ENCODE measurements at places on chromosomes 5 and 9. TPM values are rescaled to one million over a fixed set of nuclear protein-coding genes. Genes with fewer than 3 reads are reported as not detected.

Gene GGTA1
- not detected for total RNA-seq

Gene WDR38
- not detected for total RNA-seq

Gene PIGO
- total RNA-seq, result 23.5 TPM

Gene ACTBL2
- total RNA-seq, result not detected

Gene PRDM9
- not detected for total RNA-seq

Gene PCDHGA10
- 4.4 TPM for total RNA-seq

DNA sequence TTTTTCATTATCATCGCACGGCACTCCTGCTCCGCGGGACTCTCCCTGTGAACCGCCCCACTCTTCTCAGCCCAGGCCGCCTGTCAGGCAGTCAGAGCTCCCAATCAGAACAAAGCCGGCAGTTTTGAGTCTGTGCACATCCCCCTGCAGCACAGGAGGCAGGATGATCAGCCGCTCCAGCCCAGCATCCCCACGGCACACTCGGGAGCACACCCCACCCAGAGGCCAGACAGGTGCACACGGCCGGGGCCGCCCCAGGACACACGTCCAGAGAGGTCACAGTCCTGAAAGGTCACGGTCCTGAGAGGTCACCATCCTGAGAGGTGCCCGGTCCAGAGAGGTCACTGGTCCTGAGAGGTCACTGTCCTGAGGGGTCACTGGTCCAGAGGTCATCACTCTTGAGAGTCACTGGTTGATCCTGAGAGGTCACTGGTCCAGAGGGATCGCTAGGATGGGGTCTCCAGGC, 8.4 kb downstream of the TPPP start:
- H3K36me3 ChIP-seq, result no peaks in the 10 kb centered on the region
- no peaks in the 10 kb centered on the region for H3K27me3 ChIP-seq
- no peak for DNase-seq
- H3K4me3 ChIP-seq, result no peak overlapping the region
- H3K27ac ChIP-seq, result no peak overlapping the region

- no peaks in the 10 kb centered on the region for H3K4me1 ChIP-seq
- H3K27ac ChIP-seq, result no peak overlapping the region
- DNase-seq, result no peak
Measured at GRCh38 chr5:62167561-62168057, 138.4 kb upstream of the KIF2A start.

DNA sequence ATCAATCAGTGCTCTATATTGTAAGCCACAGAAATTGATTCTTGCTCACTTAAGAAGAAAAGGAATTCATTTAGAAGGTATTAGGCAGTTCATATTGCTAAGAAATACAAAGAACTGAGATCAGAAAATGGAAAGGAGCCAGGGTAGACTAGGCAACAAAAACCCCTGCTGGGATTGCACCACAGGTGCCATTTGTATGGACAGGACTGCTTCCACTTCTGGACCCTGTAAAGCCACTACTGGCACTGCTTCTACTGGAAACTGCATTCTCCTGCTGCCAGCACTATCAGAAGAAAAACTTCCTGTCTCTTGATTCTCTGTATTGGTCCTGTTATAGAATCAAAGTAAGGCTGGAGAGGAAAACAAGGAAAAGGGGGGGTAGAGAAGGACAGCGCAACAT, 45.9 kb downstream of the CERT1 start:
- peak; percentile 87 for DNase-seq
- no peaks in the 10 kb centered on the region for H3K27me3 ChIP-seq
- H3K4me3 ChIP-seq, result no peak overlapping the region
- H3K27ac ChIP-seq, result no peak overlapping the region
- H3K36me3 ChIP-seq, result no peaks in the 10 kb centered on the region
- H3K4me1 ChIP-seq, result peaks cover 8% of the 10 kb centered on the region

DNA sequence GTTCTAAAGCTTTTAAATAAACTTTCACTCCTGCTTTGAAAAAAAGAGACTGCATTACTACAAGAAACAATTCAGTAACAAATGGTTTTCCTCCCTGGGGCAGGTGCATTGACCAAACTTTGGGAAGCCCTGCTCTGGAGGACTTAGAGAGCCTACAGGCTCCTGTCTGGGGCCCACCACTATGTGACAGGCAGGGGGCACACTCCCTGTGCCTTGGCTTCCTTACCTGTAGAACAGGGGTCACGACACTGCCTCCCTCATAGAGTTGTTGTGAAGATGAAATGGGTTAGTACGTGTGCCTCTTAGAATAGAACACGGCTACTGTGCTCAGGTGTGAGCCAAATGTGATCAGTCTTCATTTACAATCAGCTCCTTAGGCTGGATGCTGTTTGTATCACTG, 130.1 kb downstream of the GPBP1 start:
- H3K27me3 ChIP-seq, result no peaks in the 10 kb centered on the region
- peaks cover 4% of the 10 kb centered on the region for H3K4me1 ChIP-seq
- H3K4me3 ChIP-seq, result no peak overlapping the region
- no peaks in the 10 kb centered on the region for H3K36me3 ChIP-seq
- no peak overlapping the region for H3K27ac ChIP-seq

DNA sequence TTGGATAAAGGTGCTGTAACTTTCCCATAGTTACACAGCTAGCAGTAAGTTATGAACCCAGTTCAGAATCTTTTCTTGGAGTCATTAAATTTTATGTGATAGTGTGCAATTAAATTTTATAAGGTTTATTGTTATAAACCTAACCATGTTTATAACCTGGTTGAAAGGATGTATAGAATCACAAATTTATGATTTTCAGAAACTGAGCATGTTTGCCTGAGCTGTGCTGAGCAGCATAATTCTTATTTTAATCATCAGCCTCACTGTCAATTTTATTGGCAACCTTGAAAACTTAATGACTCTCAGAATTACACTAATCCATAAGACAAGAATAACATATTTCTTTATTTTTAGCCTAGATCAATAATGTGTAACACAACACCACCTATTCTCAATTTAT, 46.9 kb downstream of the ADAMTS19 start:
- no peaks in the 10 kb centered on the region for H3K27me3 ChIP-seq
- no peak overlapping the region for H3K27ac ChIP-seq
- H3K36me3 ChIP-seq, result no peaks in the 10 kb centered on the region
- no peak overlapping the region for H3K4me3 ChIP-seq

DNA sequence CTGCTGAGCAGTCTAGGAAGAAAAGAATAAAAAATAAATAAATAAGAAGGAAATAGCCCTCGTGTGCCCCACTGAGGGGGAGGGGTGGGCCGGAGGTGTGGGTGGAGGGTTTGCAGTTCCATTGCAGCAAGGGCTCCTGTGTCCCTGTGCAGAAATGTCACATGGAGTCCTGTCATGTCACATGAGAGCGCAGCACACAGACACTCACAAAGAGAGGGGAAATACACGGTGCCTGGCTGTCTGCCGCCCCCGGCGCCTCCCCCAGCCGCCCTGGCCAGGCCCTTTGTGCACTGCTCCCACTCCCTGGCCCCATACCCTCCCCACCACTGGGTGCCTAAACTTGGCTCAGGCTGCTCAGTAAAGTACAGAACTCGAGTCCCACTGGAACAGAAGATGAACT, 55.6 kb upstream of the SPTLC1 start:
- H3K4me3 ChIP-seq, result no peak overlapping the region
- DNase-seq, result no peak
- H3K36me3 ChIP-seq, result no peaks in the 10 kb centered on the region

DNA sequence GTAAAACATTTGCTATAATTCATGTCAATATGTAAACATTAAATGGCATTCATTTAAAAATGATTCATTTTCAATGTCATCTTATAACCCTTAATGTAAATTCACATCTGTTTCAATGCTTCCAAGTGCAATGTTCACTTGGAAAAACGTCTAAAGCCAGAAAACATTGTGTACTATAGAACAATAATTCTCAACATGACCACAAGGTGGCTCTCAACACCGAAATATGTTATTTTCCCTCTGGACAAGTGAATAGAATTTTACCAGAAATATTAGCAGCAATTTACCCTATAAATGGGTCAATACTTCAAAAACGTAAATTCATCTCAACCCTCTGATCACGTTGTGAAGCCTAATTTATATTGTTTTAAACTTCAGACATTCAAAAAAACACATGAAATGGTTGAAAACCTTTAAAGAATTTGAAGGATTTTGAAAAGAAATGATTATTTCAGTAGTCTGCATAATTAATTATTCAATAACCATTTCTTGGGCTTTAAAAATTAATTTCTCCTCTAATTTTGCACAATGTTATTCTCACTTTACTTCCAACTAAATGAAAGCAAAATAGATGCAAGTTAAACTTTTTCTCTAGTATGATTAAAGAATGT, 11.0 kb downstream of the CDH10 start:
- H3K4me1 ChIP-seq, result no peaks in the 10 kb centered on the region
- DNase-seq, result peak; percentile 20
- no peak overlapping the region for H3K27ac ChIP-seq

DNA sequence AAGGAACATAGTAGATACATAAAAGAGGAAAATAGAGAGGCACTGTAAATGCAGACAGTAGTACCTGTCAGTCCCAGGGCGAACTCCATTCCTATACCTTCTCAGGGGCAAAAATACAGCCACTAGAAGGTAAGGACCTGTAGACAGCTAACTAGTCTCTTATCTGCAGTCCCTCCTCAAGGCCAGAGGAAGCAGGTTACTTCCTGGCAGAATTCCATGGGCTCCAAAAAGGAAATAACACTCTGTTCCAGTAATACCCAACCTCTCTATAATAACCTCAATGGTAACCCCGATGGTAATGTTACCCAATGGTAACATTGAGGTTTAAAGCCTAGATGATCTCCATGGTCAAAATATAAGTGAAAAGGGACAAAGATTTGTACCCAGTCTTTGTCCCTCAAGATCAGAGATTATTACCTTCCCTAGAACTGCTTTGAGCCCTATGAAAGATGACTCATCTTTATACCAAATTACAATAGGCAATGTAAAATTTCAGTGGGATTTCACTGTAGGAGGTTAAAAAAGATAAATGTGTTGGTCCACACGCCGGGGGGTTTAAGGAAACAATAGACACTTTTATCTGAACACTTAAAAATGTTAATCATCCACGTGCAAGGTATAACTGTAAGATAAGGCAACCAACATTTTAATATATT, 113.0 kb downstream of the DENND1A start:
- no peaks in the 10 kb centered on the region for H3K27me3 ChIP-seq
- peak overlapping the region; percentile 29 for H3K27ac ChIP-seq
- H3K36me3 ChIP-seq, result no peaks in the 10 kb centered on the region

GRCh38 chr9:19641046-19641445, 147.8 kb downstream of the SLC24A2 start:
- H3K36me3 ChIP-seq, result no peaks in the 10 kb centered on the region
- no peak for DNase-seq
- no peaks in the 10 kb centered on the region for H3K4me1 ChIP-seq
- H3K27me3 ChIP-seq, result no peaks in the 10 kb centered on the region

GRCh38 chr5:17203329-17204132, 13.9 kb upstream of the BASP1 start:
- H3K4me3 ChIP-seq, result no peak overlapping the region
- no peak overlapping the region for H3K27ac ChIP-seq
- peak; percentile 82 for DNase-seq
- H3K27me3 ChIP-seq, result peaks cover 5% of the 10 kb centered on the region

- peaks cover 55% of the 10 kb centered on the region for H3K4me1 ChIP-seq
- H3K27me3 ChIP-seq, result no peaks in the 10 kb centered on the region
- no peak for DNase-seq
- no peaks in the 10 kb centered on the region for H3K36me3 ChIP-seq
- H3K4me3 ChIP-seq, result no peak overlapping the region
Measured at GRCh38 chr5:68251804-68252522, 36.4 kb downstream of the PIK3R1 start.

- no peak for DNase-seq
- H3K4me3 ChIP-seq, result no peak overlapping the region
- peaks cover 5% of the 10 kb centered on the region for H3K4me1 ChIP-seq
- no peaks in the 10 kb centered on the region for H3K36me3 ChIP-seq
- H3K27me3 ChIP-seq, result no peaks in the 10 kb centered on the region
Measured at GRCh38 chr5:136006164-136006563, 22.6 kb upstream of the TGFBI start.

- peak overlapping the region; percentile 70 for H3K27ac ChIP-seq
- DNase-seq, result peak; percentile 88
- H3K36me3 ChIP-seq, result no peaks in the 10 kb centered on the region
Measured at GRCh38 chr5:52743970-52744369, 43.7 kb upstream of the ITGA1 start.

- no peaks in the 10 kb centered on the region for H3K36me3 ChIP-seq
- no peak overlapping the region for H3K4me3 ChIP-seq
- H3K27me3 ChIP-seq, result no peaks in the 10 kb centered on the region
- H3K27ac ChIP-seq, result no peak overlapping the region
- DNase-seq, result no peak
Measured at GRCh38 chr9:18040327-18040726, 433.6 kb upstream of the ADAMTSL1 start.

DNA sequence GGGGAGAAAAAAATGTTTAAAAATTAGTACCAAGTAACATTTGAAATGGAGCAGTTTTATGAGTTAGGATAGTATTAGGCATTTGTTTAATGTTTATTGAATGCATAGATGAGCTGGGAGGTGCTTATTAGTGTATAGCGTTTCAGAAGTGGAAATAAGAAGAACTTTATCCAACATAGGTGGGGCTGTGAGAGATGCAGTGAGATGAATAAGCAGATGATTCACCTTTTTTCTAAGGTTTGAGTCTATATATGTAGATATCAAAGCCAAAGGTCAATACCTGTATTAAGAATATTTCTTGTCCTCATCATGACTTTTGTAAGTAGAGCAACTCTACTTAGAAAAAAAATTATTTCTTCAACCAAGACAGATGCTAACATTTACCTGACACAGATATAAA, 54.6 kb upstream of the POU4F3 start:
- H3K4me3 ChIP-seq, result no peak overlapping the region
- H3K27me3 ChIP-seq, result no peaks in the 10 kb centered on the region
- peaks cover 16% of the 10 kb centered on the region for H3K4me1 ChIP-seq
- no peak overlapping the region for H3K27ac ChIP-seq
- no peaks in the 10 kb centered on the region for H3K36me3 ChIP-seq

- H3K27ac ChIP-seq, result no peak overlapping the region
- H3K36me3 ChIP-seq, result no peaks in the 10 kb centered on the region
- no peak overlapping the region for H3K4me3 ChIP-seq
- no peaks in the 10 kb centered on the region for H3K4me1 ChIP-seq
Measured at GRCh38 chr9:97545486-97545885, 44.0 kb downstream of the TMOD1 start.

DNA sequence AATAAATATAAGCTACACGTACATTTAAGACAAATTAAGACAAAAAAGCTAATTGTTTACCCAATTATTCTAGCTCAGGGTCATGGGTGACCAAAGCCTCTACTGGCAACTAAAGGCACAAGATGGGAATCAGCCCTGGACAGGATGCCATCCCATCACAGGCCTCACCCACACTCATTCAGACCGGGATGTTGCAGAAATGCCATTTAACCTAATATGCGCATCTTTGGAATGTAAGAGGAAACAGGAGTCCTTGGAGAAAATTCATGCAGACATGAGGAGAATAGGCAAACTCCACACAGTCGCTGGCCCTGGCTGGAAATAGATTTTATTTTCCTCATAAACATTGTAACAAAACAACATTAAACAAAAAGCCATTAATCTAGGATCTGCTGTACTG, 2003.8 kb upstream of the CDH9 start:
- no peak overlapping the region for H3K27ac ChIP-seq
- no peak overlapping the region for H3K4me3 ChIP-seq
- no peak for DNase-seq
- H3K36me3 ChIP-seq, result no peaks in the 10 kb centered on the region
- H3K4me1 ChIP-seq, result no peaks in the 10 kb centered on the region
